Epithelial cell of proximal tubule (primary cell): ENCODE measurements at places on chromosomes 13 and 19. TPM values are rescaled to one million over a fixed set of nuclear protein-coding genes. Genes with fewer than 3 reads are reported as not detected.

GRCh38 chr13:29301027-29301426 is 294.5 kb downstream of the SLC7A1 start:
- DNase-seq = no peak

- DNase-seq = no peak
These were observed 101.8 kb upstream of the MBNL2 start for GRCh38 chr13:97120346-97120745.

- DNase-seq = no peak
These were observed 6.6 kb upstream of the LGALS4 start for GRCh38 chr19:38819231-38819920.

DNA sequence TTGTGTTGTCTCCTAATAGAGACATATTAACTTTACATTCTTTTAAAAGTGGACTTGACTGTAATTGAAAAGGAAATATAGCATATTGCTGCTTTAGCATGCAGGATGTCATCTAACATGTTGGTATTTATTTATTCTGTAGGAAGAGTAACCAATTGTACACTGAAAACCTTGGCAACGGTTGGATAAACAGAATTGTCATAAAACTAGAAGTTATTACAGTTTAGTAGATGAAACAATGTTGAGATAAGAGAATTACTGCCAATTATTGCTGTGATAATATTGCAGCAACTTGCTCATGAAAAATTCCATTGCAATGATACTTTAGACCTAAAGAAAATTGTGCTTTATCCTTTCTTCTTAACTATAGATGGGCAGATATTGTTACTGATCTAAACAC is 7.6 kb upstream of the ERCC5 start:
- no peak for DNase-seq

- DNase-seq = no peak
These were observed 53.3 kb downstream of the PARP4 start for GRCh38 chr13:24459234-24459633.

DNA sequence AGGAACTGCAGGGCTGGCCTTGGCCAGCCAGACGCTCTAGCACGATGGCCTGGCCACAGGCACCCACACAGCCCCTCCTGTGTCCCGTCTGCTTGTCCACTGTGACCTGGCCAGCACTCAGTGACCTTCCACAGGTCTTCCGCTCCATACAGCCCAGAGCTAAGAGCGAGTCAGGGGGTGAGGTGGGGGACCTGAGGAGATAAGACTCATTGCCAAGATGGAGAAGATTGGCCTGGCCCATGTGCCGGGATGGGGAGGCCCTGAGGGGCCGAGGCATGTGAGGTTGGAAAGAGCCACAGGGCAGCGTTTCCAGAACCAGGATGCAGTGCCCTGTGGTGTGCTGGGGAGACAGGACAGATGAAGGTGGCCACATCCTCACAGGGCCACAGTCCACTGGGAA is 10.2 kb upstream of the SLC7A9 start:
- DNase-seq = no peak

DNA sequence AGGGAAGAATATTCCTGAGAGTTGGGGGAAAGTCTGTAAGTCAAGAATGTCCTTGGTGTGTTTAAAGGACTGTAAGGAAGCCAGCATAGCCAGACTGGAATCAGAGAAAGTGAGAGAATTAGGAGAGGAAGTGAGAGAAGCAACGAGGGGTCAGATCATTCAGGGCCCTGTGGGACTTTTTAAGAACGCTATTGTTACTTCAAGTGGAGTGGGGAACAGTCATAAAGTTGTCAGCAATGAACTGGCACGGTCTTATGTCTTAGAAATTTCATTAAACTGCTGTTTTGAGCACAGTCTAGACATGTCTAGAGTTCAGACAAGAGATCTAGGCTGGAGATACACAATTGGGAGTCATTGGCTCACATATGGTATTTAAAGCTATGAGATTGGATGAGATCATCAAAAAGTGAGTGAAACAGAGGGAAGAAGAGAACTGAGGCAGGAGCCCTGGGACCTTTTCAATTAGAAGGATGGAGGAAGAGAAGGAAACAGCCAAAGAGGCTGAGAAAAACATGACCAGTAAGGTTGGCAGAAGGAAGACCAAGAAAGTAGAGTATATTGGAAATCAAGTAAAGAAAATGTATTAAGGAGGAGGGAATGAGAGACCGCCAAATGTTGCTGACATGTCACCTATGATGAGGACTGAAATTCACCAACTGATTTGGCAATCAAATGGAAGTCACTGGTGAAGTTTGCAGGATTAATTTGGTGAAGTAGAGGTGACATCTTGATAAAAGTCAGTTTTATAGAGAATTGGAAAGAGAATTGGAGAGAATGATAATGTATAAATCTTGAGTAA is 263.5 kb downstream of the GPC5 start:
- DNase-seq = no peak

DNA sequence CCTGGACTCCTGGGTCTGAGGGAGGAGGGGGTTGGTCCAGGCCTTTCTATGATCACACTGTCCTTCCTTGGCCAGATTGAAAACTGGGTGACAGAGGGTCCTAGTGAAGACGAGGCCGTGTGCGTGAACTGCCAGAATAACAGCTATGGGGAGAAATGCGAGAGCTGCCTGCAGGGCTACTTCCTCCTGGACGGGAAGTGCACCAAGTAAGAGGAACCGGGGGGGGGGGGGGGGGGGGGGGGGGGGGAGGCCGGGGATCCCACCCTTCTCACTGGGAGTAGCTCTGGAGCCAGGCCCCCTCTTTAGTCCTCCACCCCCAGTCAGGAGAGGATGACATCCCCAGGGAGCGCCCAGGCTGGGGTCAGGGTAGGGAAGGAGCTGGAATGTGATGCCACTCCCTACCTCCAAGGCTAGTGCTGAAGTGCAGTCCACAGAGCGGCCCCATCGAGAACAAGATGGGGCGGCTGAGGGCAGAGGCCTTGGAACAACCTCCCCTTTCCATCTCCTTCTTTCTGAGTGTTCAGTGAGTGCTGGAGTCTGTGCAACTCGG is 19.4 kb downstream of the CNFN start:
- no peak for DNase-seq

GRCh38 chr19:46520616-46521015 is 24.9 kb upstream of the PNMA8B start:
- DNase-seq = no peak

- DNase-seq = no peak
These were observed 135.0 kb downstream of the URI1 start for GRCh38 chr19:30076751-30077670.

DNA sequence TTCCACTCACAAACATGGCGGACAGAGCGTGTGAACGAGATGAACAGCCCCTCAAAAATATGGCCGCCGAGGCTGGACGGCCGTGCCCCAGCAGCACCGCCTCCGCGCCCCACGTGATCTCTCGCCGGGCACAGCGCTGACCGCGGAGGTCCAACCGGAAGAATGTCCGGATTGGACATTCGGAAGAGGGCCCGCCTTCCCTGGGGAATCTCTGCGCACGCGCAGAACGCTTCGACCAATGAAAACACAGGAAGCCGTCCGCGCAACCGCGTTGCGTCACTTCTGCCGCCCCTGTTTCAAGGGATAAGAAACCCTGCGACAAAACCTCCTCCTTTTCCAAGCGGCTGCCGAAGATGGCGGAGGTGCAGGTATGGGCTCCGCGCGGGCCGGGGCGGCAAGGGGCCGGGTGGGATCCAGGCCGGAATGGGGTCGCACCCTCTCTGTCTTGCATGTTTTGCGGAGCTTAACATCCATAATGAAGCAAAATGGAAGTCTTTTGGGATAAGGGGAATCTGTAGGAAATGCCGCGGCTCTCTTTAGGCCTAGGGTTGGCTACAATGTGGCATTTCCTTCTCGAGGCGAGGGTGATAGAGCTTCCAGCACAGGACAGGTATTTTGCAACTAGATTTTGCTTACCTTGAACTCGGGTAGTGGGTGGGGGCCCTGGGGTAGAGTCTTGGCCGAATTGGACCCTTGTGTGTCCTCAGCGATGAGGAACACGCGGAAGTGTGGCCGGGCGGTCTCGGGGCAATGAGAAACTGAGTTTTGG is at the start of gene RPL13A:
Gene RPL13A, plus strand, starts transcription at position 332 of the 769 bp plus-strand sequence. Its CDS starts 22 bp downstream, at position 354.
- peak; percentile 90 for DNase-seq

GRCh38 chr13:80454245-80454644 is 113.3 kb upstream of the SPRY2 start:
- DNase-seq = no peak

GRCh38 chr19:47274891-47275761 is 441 bp downstream of the INAFM1 start:
- DNase-seq = no peak

GRCh38 chr19:29293292-29293691 is 80.3 kb upstream of the UQCRFS1 start:
- DNase-seq = no peak

DNA sequence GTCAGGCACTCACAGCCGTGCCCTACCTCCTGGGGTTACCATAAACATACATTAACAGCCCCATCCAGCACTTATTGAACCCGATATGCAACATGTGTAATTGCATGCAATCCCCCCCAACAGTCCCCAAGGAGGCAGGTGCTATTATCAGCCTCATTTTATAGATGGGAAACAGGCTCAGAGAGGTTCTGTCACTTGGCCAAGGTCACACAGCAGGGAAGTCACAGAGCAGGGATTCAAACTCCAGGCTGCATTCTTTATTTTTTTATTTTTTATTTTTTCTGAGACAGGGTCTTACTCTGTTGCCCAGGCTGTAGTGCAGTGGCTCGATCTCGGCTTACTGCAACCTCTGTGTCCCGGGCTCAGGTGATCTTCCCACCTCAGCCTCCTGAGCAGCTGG is 38.4 kb upstream of the TNFAIP8L1 start:
- no peak for DNase-seq

- peak; percentile 59 for DNase-seq
These were observed 9.6 kb downstream of the GIPR start for GRCh38 chr19:45677351-45678230.

DNA sequence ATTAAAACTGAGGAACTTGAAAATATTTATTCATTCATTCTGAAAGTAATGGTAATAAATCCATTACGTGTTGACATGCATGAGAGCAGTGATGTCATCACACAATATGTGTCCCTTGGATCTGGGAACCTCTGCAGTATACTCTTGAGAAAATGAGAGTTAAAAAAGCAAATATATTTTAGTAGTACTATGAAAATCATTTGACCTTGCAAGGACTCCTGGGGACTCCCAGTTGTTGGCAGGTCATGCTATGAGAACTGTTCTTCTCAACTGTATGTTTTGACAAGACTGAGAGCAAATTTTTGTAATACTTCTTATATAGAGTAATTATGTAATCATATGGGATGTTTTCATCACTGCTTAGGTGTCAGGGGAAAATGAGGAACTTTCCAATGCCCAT is 249.4 kb downstream of the PCCA start:
- DNase-seq = no peak

GRCh38 chr19:29586401-29586800 is 19.7 kb upstream of the POP4 start:
- DNase-seq = no peak

DNA sequence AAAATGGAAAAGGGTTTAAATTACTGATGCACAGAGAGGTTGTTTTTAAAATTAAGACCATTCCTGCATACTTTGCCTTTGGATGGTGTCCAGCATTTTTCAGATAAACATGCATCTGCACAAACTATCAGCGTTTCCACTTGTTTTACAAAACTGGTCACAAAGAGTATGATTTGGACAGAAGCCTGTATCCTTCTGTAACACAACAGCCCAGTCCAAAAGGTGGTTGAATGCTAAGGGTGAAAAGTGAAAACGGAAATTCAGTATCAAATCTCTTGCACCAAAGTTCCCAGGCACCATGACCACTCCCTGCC is 21.7 kb upstream of the DOCK9 start:
- no peak for DNase-seq

DNA sequence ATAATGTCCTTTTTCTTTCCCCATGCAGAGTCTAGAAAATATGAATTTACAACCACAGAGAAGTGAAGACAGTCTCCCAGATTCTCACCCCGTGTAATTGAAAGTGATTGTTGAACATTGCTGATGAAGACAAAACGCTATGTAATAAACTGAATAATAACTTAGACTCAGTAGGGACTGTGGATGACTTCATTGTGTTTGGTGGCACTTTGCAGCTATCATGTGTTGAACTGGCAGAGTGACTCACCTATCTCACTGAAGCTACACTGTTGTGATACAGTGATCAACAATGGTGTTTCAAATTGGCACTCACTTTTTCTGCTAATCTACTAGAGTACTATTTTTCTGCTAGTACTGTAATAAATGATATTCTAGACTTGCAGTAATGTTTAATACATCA is 261.3 kb downstream of the DACH1 start:
- DNase-seq = no peak

GRCh38 chr13:42812316-42812715 is 30.9 kb downstream of the FAM216B start:
- no peak for DNase-seq

- no peak for DNase-seq
These were observed 66.1 kb upstream of the ABCC4 start for GRCh38 chr13:95367309-95367843.

DNA sequence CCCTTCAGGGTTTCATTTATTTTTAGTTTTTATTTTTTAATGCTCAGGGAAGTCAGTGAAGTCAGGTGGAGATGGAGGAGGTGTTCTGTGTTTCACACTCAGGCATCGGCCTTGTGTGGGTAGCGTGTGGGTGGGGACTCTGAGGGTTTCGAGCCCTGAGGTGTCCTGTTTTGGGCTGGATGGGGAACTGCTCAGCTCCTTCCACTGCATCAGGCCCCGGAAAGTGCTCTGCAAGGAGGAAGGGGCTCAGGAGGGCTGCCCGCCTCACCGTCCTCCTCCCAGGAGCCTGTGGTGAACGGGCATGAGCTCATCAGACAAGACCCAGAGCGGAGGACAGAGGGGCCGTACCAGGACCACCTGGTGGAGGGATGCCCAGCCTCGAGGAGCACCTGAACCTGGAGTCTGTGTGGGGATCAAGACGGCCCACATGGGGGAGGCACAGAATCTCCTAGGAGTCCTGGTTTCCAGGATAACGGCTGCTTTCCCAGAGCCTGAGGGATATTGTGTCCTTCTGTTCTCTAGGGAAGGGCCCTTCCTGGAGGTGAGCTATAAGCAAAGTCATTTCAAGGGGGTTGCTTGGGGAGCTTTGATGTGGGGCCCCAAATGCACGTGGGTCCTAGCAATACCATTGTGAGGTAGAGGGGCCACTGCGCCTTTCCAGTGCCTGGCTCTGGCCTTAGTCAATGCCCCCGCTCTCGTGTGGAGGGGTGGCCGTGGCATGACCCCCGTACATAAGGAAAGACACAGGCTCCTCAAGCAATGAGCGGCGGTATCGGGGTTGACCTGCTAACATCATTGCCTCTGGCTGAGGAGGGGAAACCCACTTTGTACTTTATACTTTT is 13.5 kb upstream of the GAS6 start:
- no peak for DNase-seq

- DNase-seq = no peak
These were observed 2.8 kb downstream of the TNNT1 start for GRCh38 chr19:55146078-55146704.

Gene PTGER1
- 4.5 and 16.4 TPM in 2 replicates for total RNA-seq

Gene KLF5
- 19.3 and 26.6 TPM in 2 replicates for total RNA-seq

Gene TNFRSF19
- total RNA-seq = 7.3 and 8.4 TPM in 2 replicates

Gene HCST
- not detected in 2 replicates for total RNA-seq

Gene NLRP11
- not detected in 2 replicates for total RNA-seq

Gene NANOS3
- not detected in 2 replicates for total RNA-seq

Gene ADAMTS10
- 2.0 and 4.8 TPM in 2 replicates for total RNA-seq

Gene PEAK3
- not detected in 2 replicates for total RNA-seq

Gene TEKTIP1
- total RNA-seq = not detected in 2 replicates

Gene ZNF765
- 5.1 and 5.5 TPM in 2 replicates for total RNA-seq

Gene MEF2B
- total RNA-seq = not detected in 2 replicates

Gene TLE5
- total RNA-seq = 238 and 310 TPM in 2 replicates

Gene ZNF844
- 0.86 and 0.94 TPM in 2 replicates for total RNA-seq

Gene BCAM
- total RNA-seq = 7.7 and 27.7 TPM in 2 replicates

Gene NKG7
- total RNA-seq = not detected in 2 replicates

Gene FCHO1
- 4.2 and 18.0 TPM in 2 replicates for total RNA-seq

Gene SLC10A2
- not detected in 2 replicates for total RNA-seq
